Activated CD8-positive, alpha-beta T cell treated with anti-CD3 and anti-CD28 coated beads, Interleukin-2, amount 10 ng/mL, durations not matched to agents 7 days and 5 days (primary cell): ENCODE measurements at places on chromosomes 2 and 18. TPM values are rescaled to one million over a fixed set of nuclear protein-coding genes. Genes with fewer than 3 reads are reported as not detected.

- H3K36me3 ChIP-seq, result peaks cover 23% of the 10 kb centered on the region
- no peaks in the 10 kb centered on the region for H3K27me3 ChIP-seq
- H3K4me3 ChIP-seq, result no peak overlapping the region
- H3K27ac ChIP-seq, result no peak overlapping the region
- no peak for DNase-seq
- peaks cover 71% of the 10 kb centered on the region for H3K4me1 ChIP-seq
These were observed 113.4 kb downstream of the HDAC4 start for GRCh38 chr2:239287461-239287860.

Gene B3GNT7
- 0.34 TPM for total RNA-seq

DNA sequence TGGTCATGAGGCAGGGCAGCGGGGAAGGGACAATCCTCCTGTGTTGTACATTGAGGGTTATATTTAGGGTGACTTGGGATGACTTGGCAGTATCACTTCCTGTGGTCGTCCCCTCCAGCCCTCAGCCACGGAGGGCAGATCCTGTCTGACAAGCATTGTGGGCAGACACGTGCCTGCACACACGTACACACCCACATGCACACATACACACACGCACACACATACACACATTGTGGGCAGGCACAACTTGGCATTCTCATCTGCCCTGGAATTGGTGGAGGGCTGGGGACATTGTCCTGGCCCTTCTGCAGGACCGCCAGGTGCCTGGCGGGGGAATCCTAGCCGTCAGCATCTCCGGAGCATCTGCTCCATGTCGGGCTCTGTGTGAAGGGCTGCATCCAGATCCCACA is 47.6 kb downstream of the ODC1 start:
- DNase-seq, result peak; percentile 58
- H3K36me3 ChIP-seq, result peaks cover 30% of the 10 kb centered on the region
- H3K27ac ChIP-seq, result peak overlapping the region; percentile 87
- H3K4me3 ChIP-seq, result no peak overlapping the region
- H3K4me1 ChIP-seq, result peaks cover 22% of the 10 kb centered on the region

- no peak for DNase-seq
- no peak overlapping the region for H3K4me3 ChIP-seq
- no peaks in the 10 kb centered on the region for H3K36me3 ChIP-seq
- no peaks in the 10 kb centered on the region for H3K4me1 ChIP-seq
- H3K27ac ChIP-seq, result no peak overlapping the region
- no peaks in the 10 kb centered on the region for H3K27me3 ChIP-seq
These were observed 136.7 kb downstream of the DDX1 start for GRCh38 chr2:15728245-15728938.

Gene CRYGD
- not detected for total RNA-seq

DNA sequence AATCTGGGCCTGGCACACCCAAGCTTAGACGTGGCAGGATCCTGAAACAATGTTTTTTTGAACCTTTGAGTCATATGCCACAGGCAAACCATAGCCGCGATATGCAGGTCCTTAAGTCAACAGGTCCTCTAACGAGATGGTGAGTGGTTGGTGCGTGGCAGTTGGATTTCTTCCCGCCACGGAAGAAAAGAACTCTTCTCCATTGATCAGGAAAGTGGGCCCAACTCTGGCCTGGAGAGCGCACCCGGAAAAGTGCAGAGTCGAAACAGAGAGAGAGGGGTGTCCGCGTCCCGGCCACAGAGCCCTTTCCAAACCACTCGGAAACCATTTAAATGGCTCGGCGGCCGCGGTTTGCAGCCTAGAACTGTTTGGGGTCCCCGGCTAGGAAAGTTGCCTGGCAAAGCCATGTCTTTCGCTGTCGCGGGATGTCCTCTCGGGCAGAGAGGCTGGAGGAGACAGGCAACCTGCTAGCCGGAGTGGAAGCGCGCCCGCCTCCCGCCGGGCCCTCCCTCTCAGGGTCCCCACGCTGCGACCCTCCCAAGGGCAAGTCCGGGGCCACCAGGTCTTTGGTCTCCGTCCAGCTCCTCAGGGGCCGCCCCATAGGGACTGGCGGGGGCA is 777 bp downstream of the GALNT3 start:
- peak; percentile 23 for DNase-seq
- H3K4me1 ChIP-seq, result peaks cover 43% of the 10 kb centered on the region
- peaks cover 8% of the 10 kb centered on the region for H3K36me3 ChIP-seq
- H3K27ac ChIP-seq, result peak overlapping the region; percentile 90
- H3K4me3 ChIP-seq, result peak overlapping the region; percentile 88

- no peak overlapping the region for H3K27ac ChIP-seq
- DNase-seq, result no peak
- H3K27me3 ChIP-seq, result no peaks in the 10 kb centered on the region
- H3K4me1 ChIP-seq, result peaks cover 14% of the 10 kb centered on the region
These were observed 18.7 kb upstream of the ASPRV1 start for GRCh38 chr2:69979902-69980807.

Gene TCF7L1
- not detected for total RNA-seq

GRCh38 chr2:20524412-20525040 is 77.7 kb downstream of the RHOB start:
- H3K4me1 ChIP-seq, result no peaks in the 10 kb centered on the region
- no peak for DNase-seq
- no peaks in the 10 kb centered on the region for H3K36me3 ChIP-seq
- no peak overlapping the region for H3K4me3 ChIP-seq

Gene KRTCAP3
- 6.6 TPM for total RNA-seq

Gene BOLL
- total RNA-seq, result not detected
